ENCODE measurements at places on chromosomes 13 and 19. TPM values are rescaled to one million over a fixed set of nuclear protein-coding genes. Genes with fewer than 3 reads are reported as not detected.

GRCh38 chr13:24135674-24136300, 24.7 kb upstream of the SPATA13 start:
- DNase-seq: no peak

GRCh38 chr13:46355901-46356590, 31.0 kb downstream of the RUBCNL start:
- no peak for DNase-seq

Gene ZNF723
- total RNA-seq: not detected

Gene GARIN5A
- total RNA-seq: 0.69 TPM
